ENCODE measurements at places on chromosomes 2 and 18. TPM values are rescaled to one million over a fixed set of nuclear protein-coding genes. Genes with fewer than 3 reads are reported as not detected.

Gene SPAST
- total RNA-seq: 26.8 TPM

Gene MTCL1
- total RNA-seq: 64.3 TPM

Gene HOXD8
- total RNA-seq: not detected

Gene APLF
- total RNA-seq: 3.9 TPM

DNA sequence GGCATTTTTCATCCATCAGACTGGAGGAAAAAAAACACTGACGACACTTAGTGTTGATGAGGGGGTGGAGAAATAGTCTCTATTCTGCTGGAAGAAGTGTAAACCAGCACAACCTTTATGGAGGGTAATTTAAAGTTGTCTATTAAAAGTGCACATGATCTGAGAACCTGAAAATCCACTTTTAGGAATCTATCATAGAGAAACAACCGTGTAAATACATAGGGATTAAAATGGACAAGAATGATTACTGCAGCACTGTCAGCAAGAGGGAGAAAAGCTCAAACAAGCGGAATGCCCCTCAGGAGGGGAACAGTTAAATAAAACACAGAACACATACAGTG, 79.6 kb upstream of the MGAT4A start:
- no peak overlapping the region for H3K27ac ChIP-seq
- H3K27me3 ChIP-seq: no peaks in the 10 kb centered on the region
- DNase-seq: no peak
- no peak overlapping the region for H3K4me3 ChIP-seq
- no peaks in the 10 kb centered on the region for H3K36me3 ChIP-seq

DNA sequence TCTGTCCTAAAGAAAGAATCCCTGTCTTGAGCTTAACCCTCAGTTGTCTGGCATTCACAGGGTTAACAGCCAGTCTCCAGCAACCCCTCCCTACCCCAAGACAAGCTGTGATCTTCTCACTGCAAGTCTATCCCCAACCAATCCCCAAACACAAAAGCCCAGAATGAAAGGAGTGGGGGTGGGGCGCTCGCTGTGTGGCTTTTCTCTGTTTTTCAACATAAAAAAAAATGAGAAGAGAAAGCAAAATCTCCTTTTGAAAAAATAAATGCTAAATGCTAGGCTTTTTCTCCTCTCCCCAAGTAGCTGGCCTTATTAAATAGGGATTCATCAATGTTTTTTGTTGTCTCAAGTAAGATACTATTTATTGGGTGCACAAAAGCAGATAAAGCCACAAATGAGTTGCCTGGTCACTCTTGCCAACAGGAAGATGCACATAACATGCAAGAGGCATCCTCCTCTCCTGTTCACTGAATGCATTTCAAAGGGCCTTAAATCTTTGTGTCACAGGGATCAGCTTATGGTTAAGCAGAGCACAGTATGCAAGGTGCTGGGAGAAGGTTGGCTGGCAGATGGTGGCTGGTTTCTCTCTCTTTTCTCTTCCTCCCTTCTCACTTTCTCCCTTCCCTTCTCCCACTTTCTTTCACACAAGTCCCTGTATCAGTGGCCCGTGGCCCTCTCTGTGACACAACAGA, 225.6 kb downstream of the CMPK2 start:
- peaks cover 66% of the 10 kb centered on the region for H3K36me3 ChIP-seq
- peaks cover 4% of the 10 kb centered on the region for H3K27me3 ChIP-seq
- DNase-seq: no peak

DNA sequence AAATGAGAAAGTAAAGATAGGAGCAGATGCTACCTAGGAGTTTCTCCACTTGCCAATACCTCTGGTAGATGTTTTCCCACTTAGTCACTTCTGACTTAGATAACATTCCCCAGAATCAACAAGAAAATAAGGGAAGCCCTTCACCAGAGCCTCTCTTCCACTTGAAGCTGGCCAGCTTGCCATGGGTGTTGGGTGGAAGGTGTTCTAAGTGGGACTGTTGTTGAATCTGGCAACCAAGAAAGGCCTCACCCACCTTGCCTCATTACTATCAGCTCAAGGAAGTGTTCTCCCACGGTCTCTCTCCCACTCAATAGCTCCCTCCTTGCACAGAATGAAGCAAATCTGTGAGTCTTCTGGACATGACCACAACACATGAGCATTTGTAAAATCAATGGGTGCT, 100.4 kb upstream of the REG3A start:
- H3K4me3 ChIP-seq: no peak overlapping the region
- H3K4me1 ChIP-seq: no peaks in the 10 kb centered on the region
- H3K27ac ChIP-seq: no peak overlapping the region
- no peaks in the 10 kb centered on the region for H3K27me3 ChIP-seq
- H3K36me3 ChIP-seq: no peaks in the 10 kb centered on the region
- no peak for DNase-seq

GRCh38 chr2:166675553-166675952, 181.5 kb upstream of the SCN7A start:
- H3K4me3 ChIP-seq: no peak overlapping the region
- peaks cover 5% of the 10 kb centered on the region for H3K36me3 ChIP-seq
- DNase-seq: no peak
- no peaks in the 10 kb centered on the region for H3K4me1 ChIP-seq

DNA sequence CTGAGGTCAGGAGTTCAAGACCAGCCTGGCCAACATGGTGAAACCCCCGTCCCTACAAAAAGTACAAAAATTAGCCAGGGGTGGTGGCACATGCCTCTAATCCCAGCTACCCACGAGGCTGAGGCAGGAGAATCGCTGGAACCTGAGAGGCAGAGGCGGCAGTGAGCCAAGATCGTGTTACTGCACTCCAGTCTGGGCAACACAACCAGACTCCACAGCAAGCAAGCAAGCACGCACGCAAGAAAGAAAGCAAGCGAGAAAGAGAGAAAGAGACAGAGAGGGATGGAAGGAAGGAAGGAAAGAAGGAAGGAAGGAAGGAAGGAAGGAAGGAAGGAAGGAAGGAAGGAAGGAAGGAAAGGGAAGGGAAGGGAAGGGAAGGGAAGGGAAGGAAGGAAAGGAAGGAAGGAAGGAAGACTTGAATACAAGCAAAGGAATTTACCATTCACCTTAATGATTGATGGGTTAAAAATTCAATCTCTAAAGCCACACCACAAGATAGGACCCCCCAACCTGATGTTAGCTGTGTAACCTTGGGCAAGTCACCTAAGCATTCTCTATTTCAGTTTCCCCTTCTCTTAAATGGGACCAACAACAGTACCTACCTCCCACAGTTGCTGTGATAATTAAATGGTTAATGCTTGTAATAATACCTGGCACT, 181.7 kb downstream of the ATAD2B start:
- H3K27me3 ChIP-seq: no peaks in the 10 kb centered on the region
- peaks cover 15% of the 10 kb centered on the region for H3K4me1 ChIP-seq
- no peak overlapping the region for H3K4me3 ChIP-seq
- peaks cover 13% of the 10 kb centered on the region for H3K36me3 ChIP-seq
- no peak for DNase-seq

GRCh38 chr2:211089127-211089526, 532.7 kb downstream of the CPS1 start:
- no peak for DNase-seq
- no peak overlapping the region for H3K27ac ChIP-seq
- no peaks in the 10 kb centered on the region for H3K36me3 ChIP-seq
- H3K4me1 ChIP-seq: 0 out of 2 replicates have a peak, but pooled peaks cover 2% of the 10 kb centered on the region
- no peak overlapping the region for H3K4me3 ChIP-seq

Gene CHN1
- 26.1 TPM for total RNA-seq

GRCh38 chr2:238326801-238327365, 6.6 kb downstream of the TRAF3IP1 start:
- H3K27me3 ChIP-seq: no peaks in the 10 kb centered on the region
- H3K27ac ChIP-seq: no peak overlapping the region
- no peak overlapping the region for H3K4me3 ChIP-seq
- H3K36me3 ChIP-seq: peaks cover 33% of the 10 kb centered on the region

DNA sequence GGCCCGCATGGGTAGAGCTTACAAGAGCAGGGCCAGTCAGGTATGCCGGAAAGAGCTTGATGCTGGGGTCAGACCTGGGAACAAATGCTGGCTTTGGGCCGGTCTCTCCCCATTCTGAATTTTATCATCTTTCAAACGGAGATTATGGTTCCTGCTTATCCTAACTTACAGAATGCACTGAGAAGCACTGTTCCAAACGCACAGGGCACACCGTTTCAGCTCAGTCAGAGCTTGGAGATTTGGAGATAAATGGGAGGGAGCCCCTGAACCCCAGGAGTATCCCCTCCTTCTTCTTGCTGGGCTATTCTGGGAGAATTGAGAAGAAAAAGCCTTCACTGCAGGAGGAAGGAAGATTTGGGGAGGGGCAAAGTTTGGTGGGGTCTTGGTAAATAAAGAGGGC, 169.4 kb downstream of the DDX1 start:
- no peak for DNase-seq
- H3K27ac ChIP-seq: no peak overlapping the region
- no peaks in the 10 kb centered on the region for H3K27me3 ChIP-seq
- no peak overlapping the region for H3K4me3 ChIP-seq
- peaks cover 14% of the 10 kb centered on the region for H3K4me1 ChIP-seq
- H3K36me3 ChIP-seq: no peaks in the 10 kb centered on the region

DNA sequence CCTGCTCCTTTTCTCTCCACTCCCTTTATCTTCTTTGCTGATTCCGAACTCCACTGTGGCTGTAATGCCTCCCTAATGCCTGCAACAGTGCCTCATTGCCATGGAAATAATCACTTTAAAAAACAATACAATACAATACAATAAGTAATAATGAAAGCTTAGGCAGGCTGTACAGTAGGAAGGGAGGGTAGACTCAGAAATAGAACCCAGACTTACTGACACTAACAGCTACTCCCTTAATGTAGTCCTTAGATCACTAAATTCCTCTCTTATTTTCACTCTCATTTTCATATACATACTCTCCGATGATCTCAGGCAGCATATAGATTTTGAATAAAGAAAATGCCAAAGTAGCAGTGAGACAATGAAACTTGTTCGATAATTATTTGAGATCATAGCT, 70.2 kb downstream of the DLGAP1 start:
- 0 out of 2 replicates have a peak overlapping the region, but pooled peaks have one; percentile 29 for H3K27ac ChIP-seq
- no peak overlapping the region for H3K4me3 ChIP-seq
- no peaks in the 10 kb centered on the region for H3K27me3 ChIP-seq
- no peak for DNase-seq
- H3K4me1 ChIP-seq: peaks cover 15% of the 10 kb centered on the region

Gene COBLL1
- 6.3 TPM for total RNA-seq

Gene DLX2
- 0.55 TPM for total RNA-seq

DNA sequence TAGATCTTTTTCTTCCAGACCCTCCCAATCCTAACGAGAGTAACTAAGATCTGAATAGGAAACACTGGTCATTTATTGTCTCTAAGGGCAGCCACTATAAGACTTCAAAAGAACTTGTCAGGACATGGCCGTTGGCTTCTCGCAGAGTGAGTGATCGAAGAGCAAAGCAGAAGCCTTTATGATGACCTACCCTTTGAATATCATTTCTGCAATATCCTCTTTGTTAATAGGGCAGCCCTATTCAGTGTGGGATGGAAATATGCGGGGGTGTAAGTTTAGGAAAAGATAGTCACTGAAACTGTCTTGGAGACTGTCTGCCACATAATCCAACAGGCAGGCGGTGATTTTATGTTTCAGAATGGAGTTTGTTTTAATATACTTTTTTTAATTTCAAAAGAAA, 70.9 kb downstream of the FBXO36 start:
- H3K36me3 ChIP-seq: peaks cover 2% of the 10 kb centered on the region
- no peak overlapping the region for H3K4me3 ChIP-seq
- H3K27me3 ChIP-seq: no peaks in the 10 kb centered on the region
- DNase-seq: no peak

Gene FHL2
- 22.1 TPM for total RNA-seq

DNA sequence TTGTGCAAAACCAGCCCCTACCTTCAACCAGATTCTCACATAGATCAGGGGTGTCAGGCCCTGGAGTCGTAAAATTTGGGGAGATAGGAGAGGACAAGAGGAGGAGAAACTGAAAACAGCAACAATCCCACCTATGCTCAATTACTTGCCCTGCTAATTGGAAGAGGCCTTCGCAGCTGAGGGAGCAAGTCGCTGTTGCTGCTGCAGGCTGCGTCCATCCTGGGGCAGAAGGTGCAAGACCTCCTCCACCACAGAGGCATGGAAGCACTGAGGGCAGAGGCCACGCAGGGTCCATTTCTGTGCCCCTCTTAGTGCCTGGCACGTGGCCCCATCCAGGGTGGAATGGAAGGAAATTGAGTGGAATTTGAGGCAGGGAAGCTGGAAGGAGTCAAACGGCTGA, 36.5 kb downstream of the CNGA3 start:
- no peak overlapping the region for H3K4me3 ChIP-seq
- no peaks in the 10 kb centered on the region for H3K36me3 ChIP-seq
- H3K4me1 ChIP-seq: peaks cover 21% of the 10 kb centered on the region
- no peak overlapping the region for H3K27ac ChIP-seq

Gene DNER
- total RNA-seq: 3.7 TPM

- H3K27me3 ChIP-seq: no peaks in the 10 kb centered on the region
- H3K4me3 ChIP-seq: no peak overlapping the region
- H3K36me3 ChIP-seq: no peaks in the 10 kb centered on the region
- peaks cover 12% of the 10 kb centered on the region for H3K4me1 ChIP-seq
- H3K27ac ChIP-seq: no peak overlapping the region
Measured at GRCh38 chr2:112154246-112155117, 16.3 kb downstream of the FBLN7 start.

DNA sequence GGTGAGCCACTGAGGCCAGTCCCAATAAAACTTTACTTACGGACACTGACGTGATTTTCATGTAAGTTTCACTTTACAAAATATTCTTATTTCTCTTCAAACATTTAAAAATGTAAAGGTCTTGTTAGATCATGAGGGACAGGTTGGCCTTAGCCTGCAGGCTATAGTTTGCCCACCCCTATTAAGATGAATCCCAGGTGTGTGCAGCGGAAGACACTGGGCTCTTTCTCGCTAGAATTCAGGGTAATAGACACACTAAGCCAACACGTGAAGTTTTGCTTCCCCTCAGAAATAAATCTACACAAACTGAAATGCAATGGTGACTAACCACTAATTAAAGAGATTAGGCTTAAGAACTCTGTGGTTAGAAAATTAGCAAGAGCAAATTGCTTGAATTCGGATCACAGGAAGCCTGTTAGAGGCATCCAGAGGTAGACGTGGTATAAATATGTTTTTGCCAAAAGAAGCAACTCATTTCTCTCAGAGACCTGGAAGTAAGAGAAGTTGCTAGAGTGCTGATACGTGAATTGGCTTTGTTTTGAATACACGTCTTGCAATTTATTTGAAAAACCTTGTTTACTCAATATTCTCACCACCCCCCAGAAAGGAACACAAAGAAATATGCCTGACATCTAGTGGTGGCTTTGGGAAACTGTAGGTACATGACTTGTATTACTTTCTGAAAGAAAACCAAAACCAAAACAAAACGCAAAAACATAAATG, 151.6 kb downstream of the DTNB start:
- peaks cover 1% of the 10 kb centered on the region for H3K36me3 ChIP-seq
- no peaks in the 10 kb centered on the region for H3K27me3 ChIP-seq
- peaks cover 6% of the 10 kb centered on the region for H3K4me1 ChIP-seq
- H3K4me3 ChIP-seq: no peak overlapping the region

- no peaks in the 10 kb centered on the region for H3K27me3 ChIP-seq
- no peak overlapping the region for H3K27ac ChIP-seq
- DNase-seq: no peak
- peaks cover 42% of the 10 kb centered on the region for H3K4me1 ChIP-seq
- H3K36me3 ChIP-seq: peaks cover 12% of the 10 kb centered on the region
Measured at GRCh38 chr2:211367711-211368110, 811.3 kb downstream of the CPS1 start.

Measured in WTC11 (cell line).